ENCODE measurements at places on chromosomes 11 and 22.

GRCh38 chr11:18700375-18700774 is 1.8 kb downstream of the TMEM86A start:
- no peak for DNase-seq

GRCh38 chr11:46369458-46370152 is 11.9 kb upstream of the MDK start:
- DNase-seq: peak; percentile 33

DNA sequence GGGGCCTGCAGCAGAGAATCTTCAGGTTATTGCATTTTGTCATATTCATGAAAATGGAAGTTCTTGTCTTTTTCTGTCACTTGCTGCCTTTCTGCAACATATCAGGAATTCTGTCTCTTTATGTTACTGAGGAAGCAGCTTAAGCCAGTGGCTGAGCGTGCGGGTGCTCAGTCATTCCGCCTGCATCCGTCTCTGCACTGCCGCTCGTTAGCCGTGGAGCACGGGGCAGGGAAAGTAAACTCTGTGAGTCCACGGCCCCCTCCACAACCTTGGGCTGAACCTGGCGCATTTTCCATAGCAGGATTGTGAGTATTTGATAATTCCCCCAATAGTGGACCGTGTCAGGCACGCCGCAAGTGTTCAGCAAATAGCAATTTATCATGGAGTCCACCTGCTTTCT is 1007.7 kb downstream of the BRD1 start:
- DNase-seq: no peak

- no peak for DNase-seq
These were observed 2.8 kb upstream of the CCND1 start for GRCh38 chr11:69637941-69638871.

- DNase-seq: no peak
These were observed 6.8 kb upstream of the TMEM123 start for GRCh38 chr11:102459393-102459792.

DNA sequence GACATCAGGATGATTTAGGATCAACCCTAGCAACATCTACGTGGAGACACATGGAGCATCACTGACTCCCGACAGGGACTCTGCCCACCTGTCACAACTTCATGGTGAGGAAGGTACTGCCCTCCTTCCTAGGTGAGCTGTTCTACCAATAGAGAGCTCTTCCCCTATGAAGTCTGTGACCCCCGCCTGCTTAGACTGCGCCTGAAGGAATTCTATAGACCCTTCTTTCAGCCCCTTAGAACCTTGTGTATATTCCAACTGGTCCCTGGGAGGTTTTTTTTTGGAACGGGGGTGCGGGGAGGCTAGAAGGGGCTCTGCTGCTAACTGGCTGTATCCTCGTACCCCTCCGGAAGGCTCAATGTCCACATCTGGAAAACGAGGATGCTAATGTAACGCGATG is 566 bp downstream of the INTS4 start:
- DNase-seq: no peak

DNA sequence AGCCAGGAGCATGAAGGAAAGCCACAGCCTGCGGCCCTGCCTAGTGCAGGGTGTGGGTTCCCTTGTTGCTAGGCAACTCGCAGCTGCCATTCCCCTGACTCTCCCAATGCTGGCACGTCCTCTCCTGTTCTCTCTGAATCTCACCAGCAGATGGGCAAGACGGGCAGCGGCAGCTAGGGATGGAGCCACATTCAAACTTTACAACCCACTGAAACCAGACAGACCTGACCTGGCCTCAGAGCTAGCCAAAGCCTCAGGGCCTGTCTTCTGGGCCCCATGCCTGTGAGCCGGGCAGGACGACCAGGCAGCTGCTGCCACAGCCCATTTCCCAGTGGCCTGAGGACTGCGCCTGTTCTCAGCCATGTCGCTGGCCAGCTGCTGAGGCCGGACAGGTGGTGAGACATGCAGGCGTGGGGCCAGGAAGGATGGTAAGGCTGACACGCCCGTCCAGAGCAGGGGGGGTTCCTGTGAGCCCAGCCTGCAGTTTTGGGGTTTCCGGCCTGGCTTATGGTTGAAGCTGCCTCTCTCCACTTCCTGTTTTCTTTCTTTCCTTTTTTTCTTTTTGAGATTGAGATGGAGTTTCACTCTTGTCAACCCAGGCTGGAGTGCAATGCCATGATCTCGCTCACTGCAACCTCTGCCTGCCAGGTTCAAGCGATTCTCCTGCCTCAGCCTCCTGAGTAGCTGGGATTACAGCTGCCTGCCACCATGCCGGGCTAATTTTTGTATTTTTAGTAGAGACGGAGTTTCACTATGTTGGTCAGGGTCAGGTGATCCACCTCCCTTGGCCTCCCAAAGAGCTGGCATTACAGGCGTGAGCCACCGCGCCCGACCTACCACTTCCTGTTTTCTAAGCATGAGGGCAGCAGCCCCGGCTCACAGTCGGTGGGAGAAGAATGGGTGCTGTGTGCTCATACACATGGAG is 4.1 kb downstream of the SUN2 start:
- DNase-seq: no peak

GRCh38 chr11:116807601-116808261 is 15.4 kb downstream of the APOA4 start:
- no peak for DNase-seq

GRCh38 chr11:109300211-109300610 is 121.8 kb upstream of the C11orf87 start:
- no peak for DNase-seq

DNA sequence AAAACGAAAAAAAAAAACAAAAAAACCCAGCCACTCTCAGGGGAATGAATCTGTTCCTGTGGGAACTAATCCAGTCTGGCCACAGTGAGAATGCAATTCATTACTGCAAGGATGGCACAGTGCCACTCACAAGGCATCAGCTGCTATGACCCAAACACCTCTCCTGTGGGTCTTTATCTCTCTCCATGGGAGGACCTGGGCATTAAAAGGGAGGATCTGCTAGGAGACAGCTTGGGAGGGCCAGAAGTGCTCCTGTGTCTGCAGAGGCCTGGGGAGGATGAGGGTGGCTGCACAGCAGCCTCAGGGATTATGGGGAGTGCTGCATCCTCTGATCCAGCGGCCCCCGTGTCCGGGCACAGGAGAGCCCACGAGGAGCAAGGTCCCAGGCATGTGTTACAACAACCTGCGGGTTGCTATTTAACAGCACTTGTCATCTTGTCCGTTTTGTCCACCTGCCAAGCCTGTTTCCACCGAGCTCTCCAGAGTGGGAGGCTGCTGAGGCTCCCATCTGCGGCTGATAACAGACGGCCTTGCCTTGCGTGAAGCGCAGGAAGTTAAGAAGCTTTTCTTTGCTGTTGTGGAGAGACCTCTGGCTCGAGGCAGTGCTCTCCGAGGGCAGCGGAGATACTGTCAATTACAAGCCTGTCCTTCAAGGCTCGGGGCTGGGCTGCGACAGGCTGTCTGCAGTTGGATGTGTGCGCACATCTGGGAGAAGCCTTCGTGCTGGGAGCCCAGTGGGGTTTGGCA is 97.7 kb downstream of the NXPE2 start:
- DNase-seq: peak; percentile 7

- no peak for DNase-seq
These were observed 84.6 kb upstream of the PARVA start for GRCh38 chr11:12292766-12293165.

GRCh38 chr11:103532133-103532788 is 423.0 kb downstream of the DYNC2H1 start:
- DNase-seq: no peak

- no peak for DNase-seq
These were observed 178.3 kb upstream of the NECTIN1 start for GRCh38 chr11:119907122-119907851.

GRCh38 chr11:118082880-118083552 is 3.7 kb downstream of the SMIM35 start:
- DNase-seq: no peak

- DNase-seq: no peak
These were observed 229.7 kb downstream of the BUD13 start for GRCh38 chr11:116543099-116543498.

DNA sequence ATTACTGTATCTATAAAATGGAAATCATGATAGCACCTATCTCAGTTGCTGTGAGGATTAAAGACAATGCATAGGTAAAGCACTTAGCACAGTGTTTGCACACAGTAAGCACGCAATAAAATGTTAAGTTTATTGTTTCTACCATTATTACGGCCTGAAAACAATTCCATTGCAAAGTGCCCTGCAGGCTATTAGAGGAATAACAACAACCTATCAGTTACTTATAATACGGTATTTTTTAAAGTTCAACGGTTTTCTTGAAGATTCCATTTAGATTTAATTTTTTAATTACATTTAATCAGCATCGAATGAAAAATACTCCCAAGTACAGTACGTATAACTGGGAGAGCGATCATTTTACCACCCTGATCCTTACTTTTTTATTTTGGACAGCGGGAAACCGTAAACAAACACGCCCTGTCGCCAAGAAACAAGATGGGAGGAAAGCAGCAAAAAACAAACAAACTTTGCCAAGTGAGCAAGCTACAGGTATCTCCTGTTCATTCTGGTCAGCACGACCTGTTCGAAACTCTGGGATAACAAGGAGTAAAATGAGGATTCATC is 893 bp downstream of the SLC36A4 start:
- no peak for DNase-seq

- DNase-seq: no peak
These were observed 76.6 kb downstream of the ABTB2 start for GRCh38 chr11:34280945-34281872.

- DNase-seq: no peak
These were observed 7.3 kb downstream of the APBB1 start for GRCh38 chr11:6411594-6412031.

DNA sequence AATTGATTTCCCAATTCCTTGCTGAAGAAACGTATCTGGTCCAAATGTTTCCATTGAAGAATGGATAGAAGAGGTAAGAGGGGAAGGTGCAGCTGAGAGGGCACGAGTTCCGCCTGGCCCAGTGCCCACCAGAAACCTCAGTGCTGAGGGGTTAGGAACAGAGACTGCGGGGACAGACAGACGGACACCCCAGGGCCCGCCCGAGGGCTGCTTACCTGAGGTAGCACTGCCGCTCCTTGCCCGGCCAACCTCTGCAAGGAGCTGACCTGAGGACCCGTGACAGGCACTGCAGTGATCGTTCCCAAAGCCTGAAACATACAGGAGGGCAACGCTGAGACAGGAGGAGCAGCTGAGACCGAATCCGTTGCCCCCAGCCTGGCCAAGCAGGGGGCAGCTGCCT is 89.6 kb downstream of the PHF21B start:
- no peak for DNase-seq

DNA sequence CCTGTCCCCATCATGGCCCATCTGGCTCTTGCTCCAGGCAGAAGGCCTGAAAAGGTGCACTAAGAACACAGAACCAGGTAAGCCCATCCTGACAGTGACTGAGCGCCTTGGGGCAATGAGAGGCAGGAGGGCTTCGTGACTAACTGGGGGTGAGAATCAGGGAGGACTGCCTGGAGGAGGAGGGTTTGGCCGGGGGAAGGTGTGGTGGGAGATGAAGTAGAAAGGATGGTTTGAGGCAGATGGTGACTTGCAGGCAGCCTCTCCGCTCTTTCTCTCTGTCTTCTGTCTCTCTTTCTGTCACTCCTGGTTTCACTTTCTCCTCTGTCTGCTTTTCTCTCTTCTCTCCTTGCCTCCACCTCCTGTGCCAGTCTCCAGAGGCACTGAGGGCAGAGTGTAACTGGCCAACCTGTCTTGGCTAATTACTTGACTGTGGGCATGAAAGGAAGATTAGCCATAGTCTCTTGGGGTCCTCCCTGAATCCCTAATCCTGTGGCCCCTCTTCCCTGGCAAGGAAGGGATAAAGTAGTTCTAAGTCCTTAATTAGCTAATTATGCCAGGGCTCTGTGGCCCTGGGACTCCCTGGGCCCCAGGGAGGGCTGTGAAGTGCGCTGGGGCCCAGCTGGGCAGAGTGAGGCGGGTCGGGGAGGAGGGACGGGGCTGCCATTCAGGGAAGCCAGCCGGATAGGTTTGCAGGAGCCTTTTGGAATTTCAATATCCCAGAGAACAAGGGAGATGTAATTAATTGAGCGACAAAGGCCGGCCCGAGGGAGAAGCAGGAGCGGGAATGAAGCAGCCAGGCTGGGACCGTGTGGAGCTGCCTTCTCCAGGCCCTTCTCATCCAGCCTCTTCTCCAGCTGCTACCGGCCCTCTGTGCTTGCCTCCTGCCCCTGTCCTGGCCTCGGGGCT is 61.1 kb downstream of the CACNA1I start:
- no peak for DNase-seq

DNA sequence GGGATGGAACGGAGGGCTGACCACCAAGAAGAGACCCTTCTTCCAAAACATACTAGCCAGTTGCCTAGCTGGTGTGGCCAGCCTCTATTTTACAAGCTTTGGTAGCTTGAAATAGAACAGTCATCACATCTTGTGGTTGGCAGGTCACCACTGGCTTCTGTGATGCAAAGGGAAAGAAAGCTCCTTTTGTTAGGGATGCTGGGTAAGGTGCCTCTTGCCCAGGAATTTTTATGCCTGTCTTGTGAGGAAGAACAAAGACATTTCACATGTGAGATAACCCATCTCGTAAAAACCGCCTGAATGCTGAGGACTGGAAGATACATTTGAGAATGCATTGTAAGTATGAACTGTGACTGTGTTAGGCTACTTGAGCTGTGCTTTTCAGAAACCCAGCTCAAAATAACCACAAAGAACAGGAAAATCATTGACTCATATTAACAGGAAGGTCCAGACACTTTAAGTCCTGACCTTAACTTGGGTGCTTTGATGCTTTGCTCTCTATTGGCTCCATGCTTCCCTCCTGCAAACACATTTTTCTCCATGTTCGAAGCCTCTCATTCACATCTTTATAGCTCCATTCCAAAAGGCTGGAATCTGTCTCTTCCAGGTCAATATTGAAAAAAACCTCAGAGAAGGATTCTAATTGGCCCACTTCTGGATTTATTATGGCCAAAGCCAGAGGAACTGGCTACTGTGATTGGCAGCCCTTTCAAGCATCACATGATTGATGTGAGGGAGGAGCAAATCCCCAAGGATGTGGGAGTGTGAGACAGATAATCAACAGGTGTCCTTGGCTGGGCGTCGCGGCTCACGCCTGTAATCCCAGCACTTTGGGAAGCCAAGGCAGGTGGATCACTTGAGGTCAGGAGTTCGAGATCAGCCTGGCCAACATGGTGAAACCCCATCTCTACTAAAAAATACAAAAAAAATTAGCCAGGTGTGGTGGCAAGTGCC is 53.9 kb downstream of the MICAL2 start:
- no peak for DNase-seq

DNA sequence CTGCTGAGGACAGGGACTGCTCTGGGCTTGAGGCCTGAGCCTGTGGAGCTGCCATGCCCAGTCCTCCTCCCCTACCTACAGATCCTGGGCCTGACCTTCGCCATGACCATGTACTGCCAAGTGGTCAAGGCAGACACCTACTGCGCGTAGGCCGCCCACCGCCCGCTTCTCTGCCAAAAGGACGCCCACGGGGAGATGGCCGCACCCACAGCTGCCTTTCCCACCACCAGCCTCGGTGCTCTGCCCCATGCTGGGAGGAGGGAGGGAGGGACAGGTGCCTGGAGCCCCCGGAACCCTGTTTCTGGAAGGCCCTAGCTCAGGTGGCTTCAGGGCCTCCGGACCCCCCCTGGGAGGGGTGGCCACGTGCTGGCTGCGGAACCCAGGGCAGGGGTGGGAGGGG is 23.8 kb downstream of the TSPAN4 start:
- DNase-seq: no peak
